ENCODE measurements at places on chromosomes 7 and 10.

GRCh38 chr10:65394502-65395297 lies 1531.1 kb upstream of the LRRTM3 start:
- DNase-seq = peak; percentile 73

- no peak for DNase-seq
These were observed 2.2 kb upstream of the GRIFIN start for GRCh38 chr7:2478399-2478785.

DNA sequence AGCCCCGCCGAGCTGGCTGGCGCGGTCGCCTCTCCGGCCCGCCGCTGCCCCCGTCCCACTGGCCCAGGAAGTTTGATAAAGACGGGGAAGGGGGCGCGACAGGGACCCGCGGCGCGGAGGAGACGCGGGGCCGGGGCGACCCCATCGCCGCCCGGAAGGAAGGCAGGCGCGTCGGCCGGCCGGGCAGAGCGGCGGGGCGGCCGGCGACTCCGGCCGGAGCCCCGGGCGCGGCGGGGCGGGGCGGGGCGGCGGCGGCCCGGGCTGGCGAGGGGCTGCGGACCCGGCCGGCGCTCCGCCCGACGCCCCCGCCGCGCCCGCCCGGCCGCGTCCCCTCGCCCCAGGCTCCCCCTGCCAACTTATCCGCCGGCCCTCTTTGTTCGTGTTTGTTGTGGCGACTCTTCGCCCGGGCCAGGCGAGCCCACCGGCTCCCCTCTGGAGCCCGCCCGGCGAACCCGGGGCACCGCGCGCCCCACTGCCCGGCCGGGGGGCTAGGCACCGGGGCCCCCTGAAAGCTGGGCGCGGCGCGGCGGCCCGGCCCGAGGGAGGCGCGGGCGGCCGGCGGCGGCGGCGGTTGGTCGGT lies 571 bp downstream of the KDM7A start:
- no peak for DNase-seq

GRCh38 chr7:80472491-80473200 lies 39.2 kb downstream of the GNAT3 start:
- no peak for DNase-seq

- no peak for DNase-seq
These were observed 68.4 kb upstream of the TMEM229A start for GRCh38 chr7:124101173-124101768.

DNA sequence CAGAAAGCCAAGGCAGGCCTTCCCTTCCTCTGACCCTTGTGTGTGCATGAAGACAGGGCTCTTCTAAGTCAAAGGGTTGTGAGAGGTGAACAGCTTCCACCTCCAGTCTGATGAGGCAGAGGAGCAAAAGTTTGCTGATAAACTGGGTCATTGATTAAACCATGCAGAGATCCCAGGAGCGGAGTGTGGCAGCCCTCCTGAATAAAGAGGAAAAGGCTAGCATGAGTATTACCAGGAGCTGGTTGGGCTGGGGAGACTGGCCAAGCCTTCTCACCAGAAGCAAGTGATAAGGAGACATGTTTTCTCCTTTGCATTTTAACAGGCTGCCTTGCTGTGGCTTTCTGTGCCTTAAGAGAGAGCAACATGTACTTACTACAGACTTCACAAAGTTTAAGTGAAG lies 10.2 kb downstream of the LMOD2 start:
- no peak for DNase-seq

DNA sequence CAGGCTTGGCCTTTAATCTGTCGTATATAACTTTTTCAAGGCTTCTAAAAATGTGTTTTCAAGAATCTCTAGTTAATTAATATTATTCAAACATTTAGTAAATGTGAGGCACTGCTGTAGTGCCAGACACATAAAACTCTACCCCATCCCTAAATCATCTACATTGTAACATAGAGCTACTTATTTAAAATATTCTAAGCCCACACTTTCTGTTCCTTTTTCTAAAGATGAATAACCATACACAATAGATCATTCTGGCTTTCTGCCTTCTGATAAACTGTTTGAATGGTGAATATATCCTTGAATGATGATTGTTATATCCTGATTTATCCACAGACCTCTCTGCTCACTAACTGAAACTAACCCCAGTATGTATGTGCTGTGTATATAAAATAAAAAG lies 41.4 kb downstream of the BRAF start:
- no peak for DNase-seq

DNA sequence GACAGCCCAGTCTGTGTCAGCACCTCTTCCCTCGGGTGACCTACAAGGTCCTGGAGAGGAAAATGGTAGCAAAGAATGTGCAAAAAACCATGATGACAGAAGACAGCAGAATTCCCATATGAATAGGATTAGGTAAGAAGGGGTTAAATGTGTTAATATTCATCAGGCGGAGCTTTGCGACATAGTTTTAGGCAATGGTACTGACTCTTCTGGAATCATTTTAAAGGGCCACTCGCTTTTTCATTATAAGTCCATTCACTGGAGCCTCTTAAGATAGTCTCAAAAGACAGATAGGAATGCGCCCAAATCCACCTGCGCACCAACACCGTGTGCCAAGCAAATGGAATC lies 38.2 kb downstream of the DLG5 start:
- DNase-seq = no peak

GRCh38 chr10:107733328-107734130 lies 569.0 kb upstream of the SORCS1 start:
- peak; percentile 86 for DNase-seq

GRCh38 chr10:14736043-14736442 lies 38.7 kb downstream of the FAM107B start:
- DNase-seq = no peak

GRCh38 chr10:26779176-26779860 lies 81.4 kb downstream of the ABI1 start:
- DNase-seq = no peak

- no peak for DNase-seq
These were observed 23.7 kb upstream of the CUBN start for GRCh38 chr10:17153321-17153720.

DNA sequence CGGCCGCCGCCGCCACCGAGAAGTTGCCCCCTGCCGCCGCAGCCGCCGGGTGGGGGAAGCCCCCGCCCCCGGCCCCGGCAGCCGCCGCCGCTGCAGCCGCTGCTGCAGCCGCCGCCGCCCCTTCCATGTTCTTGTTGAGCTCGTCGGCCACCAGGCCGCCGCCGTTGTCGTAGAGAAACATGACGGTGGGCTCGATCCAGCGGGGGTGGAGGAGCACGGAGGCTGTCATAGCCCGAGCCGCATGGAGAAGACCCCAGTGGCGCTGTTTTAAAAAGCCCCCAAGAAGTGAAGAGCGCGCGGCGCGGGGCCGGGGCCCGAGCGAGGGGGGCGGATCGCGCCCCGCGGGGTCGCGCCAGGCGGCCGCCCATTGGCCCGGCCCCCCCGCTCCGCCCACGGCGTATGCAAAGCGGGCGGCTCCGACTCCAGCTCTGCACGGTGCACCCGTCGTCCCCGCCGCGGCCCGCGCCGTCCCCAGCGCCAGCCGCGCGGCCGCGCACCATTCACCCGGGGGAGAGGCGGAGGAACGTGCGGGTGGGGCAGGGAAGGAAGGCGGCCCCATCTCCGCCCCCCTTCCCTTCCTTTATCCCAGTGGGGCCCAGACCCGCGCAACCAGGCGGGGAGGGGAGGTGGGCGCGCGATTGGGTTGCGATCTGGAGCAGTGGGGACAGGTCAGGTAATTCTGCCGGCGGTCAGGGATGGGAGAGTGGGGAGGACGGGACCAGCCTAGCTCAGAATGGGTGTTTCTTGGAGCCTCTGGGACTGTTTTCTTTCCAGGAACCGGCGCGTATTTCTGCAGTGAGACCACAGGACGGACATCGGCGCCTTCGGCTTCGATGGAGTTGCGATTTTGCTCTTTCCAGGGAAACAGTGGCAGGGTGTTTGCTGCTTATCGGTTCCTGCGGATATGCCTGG lies at the start of gene HOXA13:
TSS of gene HOXA13 (minus strand) at position 243 of the 912 bp plus-strand sequence. CDS start at position 229, 14 bp downstream.
- no peak for DNase-seq

DNA sequence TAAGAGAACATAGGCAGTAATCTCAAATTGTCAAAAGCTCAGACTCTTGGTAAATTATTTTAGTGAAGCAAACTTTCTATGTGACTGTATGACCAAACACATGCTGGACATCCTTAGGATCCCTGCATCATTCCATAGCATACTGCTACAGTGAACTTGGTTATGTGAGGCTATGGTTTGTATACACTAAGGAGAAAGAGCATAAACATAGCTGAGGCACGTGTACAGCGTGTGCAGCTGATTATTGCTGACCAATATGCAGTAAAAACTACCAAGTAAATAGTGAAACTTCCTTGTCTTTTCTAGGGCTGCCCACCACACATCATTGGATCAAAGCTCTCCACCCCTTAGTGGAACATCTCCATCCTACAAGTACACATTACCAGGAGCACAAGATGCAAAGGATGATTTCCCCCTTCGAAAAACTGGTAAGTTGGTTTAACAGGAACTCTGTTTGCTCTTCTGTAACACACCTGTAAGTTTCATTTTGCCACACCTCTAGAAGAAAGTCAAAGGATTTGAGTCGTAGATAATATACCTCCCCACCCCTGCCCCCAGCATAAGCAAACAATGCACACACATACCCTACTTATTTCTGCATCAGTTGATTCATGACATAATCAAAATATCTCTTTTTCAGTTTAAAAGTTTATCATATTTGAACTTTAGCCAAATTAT lies 98.2 kb downstream of the HDAC9 start:
- no peak for DNase-seq

DNA sequence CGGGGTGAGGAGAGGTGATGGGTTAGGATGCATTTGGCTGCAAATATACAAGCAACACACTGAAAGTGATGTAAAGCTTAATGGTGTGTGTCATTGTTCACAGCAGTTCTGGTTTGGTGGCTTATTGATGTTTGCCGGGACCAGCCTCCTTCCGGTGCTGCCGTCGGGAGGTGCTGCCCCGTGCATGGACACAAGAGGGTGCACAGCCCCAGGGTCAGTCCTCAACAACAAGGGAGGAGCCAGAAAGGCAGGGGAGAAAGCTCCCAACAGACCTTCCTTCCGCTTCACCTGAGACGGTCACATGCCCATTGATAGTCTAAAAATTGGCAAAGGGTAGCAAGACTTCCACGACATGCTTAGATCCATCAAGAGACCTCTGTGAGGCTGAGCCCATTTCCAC lies 9.5 kb downstream of the RNF32 start:
- no peak for DNase-seq

DNA sequence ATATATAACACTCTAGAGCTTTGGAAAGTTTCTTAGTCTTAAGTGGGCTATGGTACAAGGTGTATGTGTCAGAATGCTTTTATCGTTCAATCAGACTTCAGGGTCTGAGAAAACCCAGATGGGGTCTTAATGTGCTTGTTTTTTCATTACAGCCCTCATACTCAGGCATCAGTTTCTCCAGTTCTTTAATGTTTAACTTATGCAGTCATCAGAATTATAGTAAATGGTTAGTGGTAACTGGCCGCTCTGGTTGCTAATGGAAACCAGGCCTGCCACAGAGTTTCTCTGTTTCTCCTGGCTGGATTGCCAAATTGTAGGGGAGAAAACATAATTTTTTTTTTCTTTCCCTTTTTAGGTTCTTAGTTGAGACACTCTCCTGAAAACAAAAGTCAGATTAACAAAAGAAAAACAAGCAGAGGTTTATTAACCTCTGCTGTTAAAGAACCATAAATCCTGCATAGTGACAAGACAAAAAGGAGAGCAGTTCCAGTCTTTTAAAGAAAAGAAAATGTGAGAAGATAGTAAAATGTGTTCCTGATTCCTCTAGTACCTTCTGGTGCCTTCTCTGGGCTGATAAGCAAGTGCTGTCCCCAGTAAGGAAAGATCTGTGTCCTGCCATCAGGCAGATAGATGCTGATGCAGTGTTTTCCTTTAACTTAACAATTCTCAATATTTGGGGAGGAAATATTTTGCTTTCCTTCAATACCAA lies 21.5 kb upstream of the GHITM start:
- DNase-seq = no peak

DNA sequence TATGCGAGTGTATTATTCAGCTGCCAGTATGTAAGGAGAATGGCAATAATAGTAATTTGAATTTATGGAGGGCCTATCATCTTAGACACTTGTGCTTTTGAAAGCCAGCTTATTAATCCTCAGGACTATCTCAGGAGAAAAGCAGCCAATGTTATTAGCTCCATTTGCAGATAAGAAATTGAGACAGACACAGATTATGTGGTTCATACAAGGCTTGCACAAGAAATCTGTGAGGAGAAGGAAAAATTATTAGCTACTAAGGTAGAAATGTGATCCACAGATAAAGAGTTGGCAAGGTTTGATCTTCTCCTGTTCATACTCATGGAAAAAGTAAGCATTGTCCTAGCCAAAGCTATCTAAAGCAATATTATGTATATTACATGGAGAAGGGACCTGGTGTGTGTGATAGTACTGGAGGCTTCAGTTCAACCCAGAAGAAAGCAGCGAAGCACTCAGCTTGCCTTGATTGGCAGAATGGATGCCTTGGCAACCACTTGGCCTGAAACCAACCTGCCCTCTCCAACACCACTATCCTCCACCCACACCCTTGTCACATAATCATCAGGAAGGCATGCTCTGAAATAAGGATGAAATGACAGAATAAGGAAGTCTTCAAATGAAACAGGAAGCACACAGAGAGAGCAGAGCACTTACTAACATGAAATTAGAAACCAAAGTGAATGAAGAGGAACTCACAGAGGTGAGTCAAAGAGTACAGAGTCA lies 18.0 kb downstream of the MACC1 start:
- no peak for DNase-seq

GRCh38 chr10:89475591-89475998 lies 59.8 kb downstream of the SLC16A12 start:
- no peak for DNase-seq

- DNase-seq = no peak
These were observed 19.8 kb upstream of the CPN1 start for GRCh38 chr10:100101192-100102076.

DNA sequence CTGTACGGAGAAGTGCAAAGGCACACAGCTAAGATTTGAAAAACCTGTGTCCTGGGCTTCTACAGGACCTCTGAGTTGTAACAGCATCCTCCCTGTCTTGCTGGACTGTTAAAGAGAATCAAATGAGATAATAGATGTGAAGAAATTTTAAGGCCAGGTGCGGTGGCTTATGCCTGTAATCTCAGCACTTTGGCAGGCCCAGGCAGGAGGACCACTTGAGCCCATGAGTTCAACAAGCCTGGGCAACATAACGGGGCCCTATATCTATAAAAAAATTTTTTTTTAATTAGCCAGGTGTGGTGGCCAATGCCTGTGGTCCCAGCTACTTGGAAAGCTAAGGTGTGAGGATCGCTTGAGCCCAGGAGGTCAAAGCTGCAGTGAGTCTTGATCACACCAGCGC lies 2.9 kb upstream of the ARHGAP21 start:
- no peak for DNase-seq

DNA sequence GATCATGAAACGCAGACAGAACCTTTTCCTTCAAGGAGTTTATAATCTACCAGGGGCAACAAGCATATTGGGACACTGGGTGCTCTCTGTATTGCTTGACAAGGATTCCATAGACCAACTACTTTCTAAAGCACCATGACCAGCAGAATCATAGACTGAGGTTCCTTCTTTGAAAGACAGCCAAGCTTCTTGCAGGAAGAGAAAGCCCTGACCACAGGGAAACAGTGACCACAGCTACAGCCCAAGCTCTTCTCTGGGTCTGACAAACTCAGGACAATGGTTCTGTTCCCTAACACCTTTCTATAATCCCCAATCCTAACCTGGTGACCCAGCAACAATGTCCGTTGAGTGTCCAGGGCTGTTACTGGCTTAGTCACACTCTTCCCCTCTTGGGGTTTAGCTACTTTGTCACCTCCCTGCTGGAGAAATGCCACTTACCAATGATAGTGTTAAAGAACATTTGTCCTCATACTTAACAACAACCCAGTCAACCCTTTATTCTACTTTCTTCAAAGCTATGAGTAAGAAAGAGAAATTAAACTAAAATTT lies 155.7 kb downstream of the JAZF1 start:
- DNase-seq = no peak

All from foreskin melanocyte (primary cell).